ENCODE measurements at places on chromosomes 11 and 22. TPM values are rescaled to one million over a fixed set of nuclear protein-coding genes. Genes with fewer than 3 reads are reported as not detected.
A peak's percentile ranks its signal among the peaks of the same experiment; 100 is the strongest.

- no peak for DNase-seq
Measured at GRCh38 chr11:77346906-77347603, 45.6 kb upstream of the GDPD4 start.

DNA sequence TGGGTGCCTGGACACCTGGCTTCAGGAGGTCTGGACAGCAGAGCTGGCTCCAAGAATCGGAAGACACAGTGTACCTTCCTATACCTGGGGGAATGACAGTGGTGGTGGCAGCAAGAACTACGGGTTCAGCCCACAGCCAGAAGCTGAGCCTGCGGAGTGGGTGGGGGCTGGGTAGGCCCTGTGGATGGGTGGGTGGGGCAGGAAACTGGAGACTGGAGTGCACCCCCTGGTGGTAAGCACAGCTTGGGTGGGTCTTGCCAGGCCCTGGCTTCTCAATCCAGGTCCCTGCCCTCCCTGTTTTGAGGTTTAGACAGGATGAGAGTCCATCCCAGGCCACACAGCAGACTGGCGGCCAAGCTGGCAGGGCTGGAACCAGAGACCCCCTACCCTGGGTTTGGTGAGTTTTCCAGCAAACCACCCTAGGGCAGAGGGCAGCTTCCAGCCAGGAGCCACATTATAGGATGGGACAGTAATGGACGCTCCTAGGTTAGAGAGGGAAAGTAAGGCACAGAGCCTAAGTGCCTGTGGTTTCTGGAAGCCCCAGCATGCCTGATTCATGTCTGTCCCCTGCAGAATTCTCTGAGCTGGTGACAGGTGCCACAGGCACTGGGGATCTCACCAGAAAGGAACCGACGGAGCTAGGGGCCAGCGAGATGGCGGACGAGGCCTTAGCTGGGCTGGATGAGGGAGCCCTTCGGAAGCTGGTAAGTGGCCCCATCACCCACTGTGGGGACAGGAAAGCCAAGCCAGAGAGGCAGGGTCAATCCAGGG is 1.7 kb downstream of the SMTN start:
- no peak for DNase-seq

DNA sequence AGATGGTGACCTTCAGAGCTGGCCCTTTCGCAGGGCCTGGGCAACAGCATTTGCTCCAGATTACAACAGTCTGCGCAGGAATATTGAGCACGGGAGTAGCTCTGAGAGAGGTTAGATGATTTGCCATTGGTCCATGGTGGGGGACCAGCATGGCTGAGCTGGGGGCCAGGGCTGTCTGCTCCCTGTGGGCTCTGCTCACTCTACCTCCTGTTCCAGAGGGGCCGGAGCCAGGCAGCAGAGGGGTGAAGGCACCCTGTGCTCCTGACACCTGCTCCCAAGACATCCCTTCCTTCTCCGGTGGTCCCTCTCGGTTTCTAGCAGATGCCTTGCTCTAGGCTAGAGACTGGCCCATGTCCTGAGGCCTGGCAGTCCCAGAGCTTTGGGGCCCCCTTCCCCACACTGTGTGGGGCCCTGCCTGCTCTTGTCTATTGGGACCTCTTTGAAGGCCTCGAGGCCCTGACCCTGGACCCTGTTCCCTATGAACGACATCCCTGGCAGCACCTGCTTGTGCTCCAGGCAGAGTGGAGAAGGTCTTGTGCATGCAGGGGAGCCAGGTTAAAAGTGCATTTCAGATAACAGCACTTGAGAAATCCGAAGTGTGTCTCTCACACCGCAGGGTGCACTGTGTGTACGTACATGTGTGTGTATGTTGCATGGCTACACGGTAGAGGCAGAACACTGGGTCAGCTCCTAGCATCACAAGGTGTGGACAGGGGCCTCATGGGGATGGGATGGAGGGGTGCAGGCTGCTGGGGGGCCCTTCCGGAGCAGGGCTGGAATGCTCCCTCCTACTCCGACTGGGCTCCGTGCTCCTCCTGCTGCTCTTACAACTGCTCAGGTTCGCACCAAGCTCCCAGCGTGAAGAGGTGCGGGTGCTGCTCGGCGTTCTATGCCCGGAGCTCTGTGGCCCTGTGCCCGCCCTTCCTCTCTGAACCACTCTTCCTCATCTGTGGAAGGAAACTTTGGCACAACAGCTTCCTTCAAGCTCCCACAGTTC is 123.3 kb upstream of the B3GAT1 start:
- DNase-seq: no peak

GRCh38 chr22:44577391-44578109 is 79.5 kb upstream of the RTL6 start:
- DNase-seq: no peak

GRCh38 chr11:96704847-96705246 is 315.0 kb downstream of the JRKL start:
- no peak for DNase-seq

DNA sequence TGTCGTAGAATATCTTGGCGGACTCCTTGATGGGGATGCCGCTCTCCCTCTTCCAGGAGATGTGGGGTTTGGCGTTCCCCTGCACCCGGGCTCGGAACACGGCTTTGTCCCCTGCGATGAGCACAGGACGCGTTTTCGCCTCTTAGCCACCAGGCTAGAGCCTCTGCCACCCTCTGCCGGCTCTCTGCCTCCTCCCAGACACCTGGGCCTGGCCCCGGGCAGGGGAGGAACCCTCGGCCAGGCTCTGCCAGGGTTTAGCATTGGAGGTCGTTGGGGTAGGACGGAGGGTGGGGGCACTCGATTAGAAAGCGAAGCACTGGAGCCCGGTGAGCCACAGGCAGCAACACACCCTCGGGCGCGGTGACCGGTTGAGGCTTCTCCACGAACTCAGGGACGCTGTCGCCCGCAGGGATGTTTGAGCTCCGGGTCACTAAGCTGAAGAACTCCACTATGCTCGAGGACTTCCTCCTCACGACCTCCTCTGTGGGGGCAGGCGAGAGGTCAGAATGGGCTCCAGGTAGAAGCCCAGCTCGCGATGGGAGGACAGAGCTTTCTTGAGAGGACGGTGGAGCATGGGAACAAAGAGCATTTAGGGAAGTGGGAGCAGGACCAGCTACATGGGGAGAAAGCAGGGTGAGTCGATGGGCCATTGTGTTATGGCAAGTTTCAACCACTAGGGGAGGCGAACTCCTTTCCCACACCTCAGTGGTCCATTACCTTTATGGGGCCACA is 4.3 kb downstream of the IGSF22 start:
- DNase-seq: no peak

- DNase-seq: no peak
Measured at GRCh38 chr11:104534278-104534677, 364.0 kb downstream of the CASP12 start.

DNA sequence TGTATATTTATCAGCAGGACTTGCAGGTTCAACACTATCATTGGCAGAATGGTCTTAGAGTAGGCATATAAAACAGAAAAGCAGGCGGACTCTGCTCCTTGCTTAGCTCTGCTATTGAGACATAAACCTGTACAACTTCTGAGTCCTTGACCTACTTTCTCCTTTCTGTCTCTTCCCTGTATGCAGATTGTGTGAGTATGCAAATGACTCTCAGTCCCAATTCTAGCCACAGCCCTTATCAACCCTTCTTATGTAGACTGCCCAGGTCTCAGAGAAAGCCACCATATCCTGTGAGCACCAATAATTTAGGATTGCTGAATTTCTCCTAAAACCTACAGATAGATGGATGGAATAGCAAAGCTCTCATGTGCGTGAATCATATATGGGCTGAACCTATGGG is 367.6 kb upstream of the DDI1 start:
- DNase-seq: no peak

- no peak for DNase-seq
Measured at GRCh38 chr11:132093536-132094259, 723.3 kb downstream of the NTM start.

GRCh38 chr11:95711162-95711944 is 78.2 kb downstream of the FAM76B start:
- DNase-seq: no peak

- no peak for DNase-seq
Measured at GRCh38 chr22:48738204-48738980, 1089.3 kb downstream of the BRD1 start.

DNA sequence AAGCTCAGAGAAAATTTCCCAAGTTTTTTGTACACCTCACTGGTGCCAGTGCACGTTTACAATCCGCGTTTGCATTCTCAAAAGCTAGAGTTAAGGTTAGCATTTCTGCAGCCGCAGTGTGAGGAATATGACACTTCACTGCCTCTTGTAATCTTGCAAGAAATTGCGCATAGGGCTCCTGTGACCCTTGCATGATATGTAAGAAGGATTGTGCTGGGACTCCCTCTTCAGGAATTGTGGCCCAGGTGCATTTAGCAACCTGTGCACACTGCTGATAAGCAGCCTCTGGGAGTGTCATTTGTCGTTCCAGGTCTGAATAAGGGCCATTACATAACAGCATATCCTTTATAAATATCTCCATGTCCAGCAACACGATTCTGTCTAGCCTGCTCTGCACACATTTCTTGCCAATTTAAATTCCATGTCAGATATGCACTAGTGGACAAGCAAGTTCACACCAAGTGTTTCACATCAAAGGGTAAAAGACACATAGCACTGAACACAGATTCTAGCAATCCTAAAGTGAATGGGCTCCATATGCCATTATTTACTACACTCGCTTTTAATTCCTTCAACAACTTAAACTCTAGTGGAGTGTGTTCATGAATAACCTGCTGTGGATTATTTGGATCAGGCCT is 69.2 kb upstream of the INCENP start:
- no peak for DNase-seq

DNA sequence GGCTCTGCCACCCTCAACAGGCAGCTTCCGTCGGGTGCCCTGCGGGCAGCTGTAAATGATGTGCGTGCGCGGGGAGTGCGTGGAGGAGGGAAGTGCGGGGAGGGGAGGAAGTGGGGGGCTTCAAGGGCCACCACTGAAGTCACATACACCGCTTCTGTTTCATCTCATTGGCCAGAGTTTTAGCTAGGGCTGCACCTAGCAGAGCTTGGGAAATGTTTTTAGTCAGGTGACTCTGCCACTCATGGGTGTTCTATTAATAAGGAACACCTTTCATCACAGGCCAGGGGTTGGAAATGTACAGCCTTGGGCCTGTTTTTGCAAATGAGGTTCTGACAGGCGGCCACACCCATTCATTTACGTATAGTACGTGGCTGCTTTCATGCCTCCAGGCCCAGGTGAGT is 14.6 kb downstream of the FAM118A start:
- no peak for DNase-seq

DNA sequence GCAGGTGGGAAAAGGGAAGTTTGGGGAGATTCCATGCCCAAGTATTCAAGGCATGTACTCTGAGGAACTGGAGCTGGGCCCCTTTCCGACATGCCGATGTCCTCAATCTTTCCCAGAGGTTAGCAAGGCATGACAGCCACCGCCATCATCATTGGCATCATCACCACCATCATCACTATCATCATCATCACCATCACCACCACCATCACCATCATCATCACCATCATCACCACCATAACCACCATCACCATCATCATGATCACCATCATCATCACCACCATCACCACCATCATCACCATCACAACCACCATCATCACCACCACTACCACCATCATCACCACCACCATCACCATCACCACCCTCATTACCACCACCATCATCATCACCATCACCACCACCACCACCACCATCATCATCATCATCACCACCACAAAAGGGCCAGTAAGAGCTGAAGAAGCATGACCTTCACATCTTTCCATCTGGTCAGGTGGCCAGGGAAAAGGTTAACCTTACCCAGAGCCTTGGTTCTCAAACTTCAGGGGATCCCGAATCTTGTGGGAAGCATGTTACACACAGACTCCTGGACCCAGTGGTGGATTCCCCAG is 25.8 kb downstream of the PHF21B start:
- DNase-seq: no peak

- no peak for DNase-seq
Measured at GRCh38 chr11:70267405-70267950, 3.0 kb upstream of the PPFIA1 start.

DNA sequence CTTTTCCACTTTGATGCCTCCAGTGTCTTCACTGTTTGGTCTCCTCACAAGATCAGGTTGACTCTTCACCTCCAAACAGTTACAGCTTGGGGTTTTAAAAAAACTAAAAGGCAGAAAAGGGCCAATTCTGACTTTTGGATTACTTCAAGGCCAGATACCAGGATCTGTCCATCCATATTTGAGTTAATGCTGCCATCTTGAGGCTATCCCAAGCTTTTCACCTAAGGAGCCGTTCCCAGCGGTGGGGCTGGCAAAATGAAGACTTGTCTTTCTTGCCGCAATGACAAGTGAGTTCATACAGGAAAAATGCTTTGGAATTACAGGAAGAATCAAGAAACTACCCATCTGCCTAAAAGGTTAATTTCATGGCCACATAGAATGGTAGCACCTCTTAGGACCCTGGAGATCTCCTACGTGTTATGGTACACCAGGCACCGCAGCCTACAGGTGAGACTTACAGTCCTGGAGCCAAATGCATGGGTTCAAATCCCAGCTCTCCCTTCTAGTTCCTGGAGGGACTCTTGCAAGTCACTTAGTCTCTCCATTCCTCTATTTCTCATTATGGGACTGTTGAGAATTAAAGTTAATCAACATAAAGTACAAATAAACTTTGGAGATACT is 6.0 kb upstream of the OR5B21 start:
- peak; percentile 21 for DNase-seq

GRCh38 chr11:73566977-73567755 is 30.7 kb downstream of the FAM168A start:
- DNase-seq: no peak

DNA sequence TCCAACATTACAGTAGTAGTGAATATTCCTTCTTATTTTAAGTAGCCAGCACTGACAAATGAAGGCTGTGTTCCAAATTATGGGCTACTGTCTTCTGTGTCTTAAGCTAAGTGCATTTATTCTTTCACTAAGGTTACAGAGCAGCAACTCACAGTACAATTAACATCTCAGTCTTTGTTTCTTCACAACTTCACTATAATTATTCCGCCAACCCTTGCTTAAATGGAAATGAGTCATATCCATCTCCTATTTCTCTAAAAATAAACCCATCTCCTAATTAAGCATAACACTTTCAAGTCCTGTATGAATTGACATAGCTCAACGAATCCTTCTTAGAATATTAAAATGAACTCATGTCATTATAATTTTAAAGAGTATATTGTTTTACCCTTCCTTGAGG is 6.7 kb downstream of the ETS1 start:
- DNase-seq: no peak

DNA sequence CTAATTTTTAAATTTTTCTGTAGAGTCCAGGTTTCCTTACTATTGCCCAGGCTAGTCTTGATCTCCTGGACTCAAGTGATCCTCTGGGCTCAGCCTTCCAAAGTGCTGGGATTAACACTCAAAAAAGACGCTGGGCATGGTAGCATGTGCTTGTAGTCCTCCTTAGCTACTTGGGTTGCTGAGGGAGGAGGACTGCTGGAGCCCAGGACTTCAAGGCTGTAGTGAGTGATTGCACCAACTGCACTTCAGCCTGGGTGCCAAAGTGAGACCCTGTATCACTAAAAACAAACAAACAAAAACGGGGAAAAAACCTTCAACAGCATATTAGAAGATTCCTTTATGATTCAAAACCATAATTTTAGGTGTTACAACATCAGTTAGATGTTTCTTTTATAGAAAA is 44.6 kb downstream of the RSF1 start:
- no peak for DNase-seq

The MTMR2 gene
- 33.9 TPM for total RNA-seq

The BTG4 gene
- total RNA-seq: 0.08 TPM

The CASP1 gene
- 0.33 TPM for total RNA-seq

The BET1L gene
- total RNA-seq: 30.6 TPM

The CSF2RB gene
- total RNA-seq: 1.1 TPM

The CDC42BPG gene
- 12.8 TPM for total RNA-seq

Data from kidney epithelial cell (primary cell).